ENCODE measurements at places on chromosomes 6 and 20.
A peak's percentile ranks its signal among the peaks of the same experiment; 100 is the strongest.

DNA sequence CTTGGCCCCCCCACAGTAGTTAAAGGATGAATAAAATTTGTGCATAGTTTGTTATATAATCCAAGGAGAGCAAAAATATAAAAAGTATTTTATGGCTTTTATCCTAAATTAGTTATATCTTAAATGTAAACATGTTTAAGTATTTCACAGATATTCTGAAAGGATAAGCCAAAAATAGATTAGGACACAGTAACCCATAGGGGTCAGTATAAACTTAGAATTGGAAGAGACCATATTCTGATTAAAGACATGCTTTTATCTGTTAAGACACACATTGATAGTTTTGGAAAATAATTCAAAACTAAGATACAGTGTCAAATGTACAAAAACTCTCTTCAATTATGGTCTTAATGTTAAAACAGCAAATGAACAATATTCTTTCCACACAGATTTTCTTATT is 4.5 kb upstream of the SERINC1 start:
- peak; percentile 40 for DNase-seq

GRCh38 chr20:41225091-41225490 is 87.7 kb downstream of the PLCG1 start:
- DNase-seq, result no peak

GRCh38 chr6:105495515-105495914 is 92.6 kb upstream of the PREP start:
- DNase-seq, result no peak

DNA sequence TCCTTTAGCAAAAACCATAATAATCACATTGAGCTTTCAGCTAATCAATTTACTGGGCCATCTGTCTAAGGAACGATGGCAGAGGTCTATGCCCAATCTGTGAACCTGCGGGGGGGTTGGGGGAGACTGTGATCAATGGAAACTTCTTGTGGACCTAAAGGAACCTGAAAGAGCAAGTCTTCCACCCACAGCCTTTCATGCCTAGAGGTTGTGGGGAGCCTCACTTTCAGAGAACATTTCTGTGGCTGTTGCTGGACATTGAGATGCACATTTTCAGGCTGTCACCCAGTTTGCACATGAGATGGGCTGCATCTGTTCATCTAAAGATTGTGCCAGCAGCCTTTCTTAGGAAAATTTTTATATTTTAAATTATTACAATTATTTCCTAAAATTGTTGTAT is 310.0 kb upstream of the SPTLC3 start:
- no peak for DNase-seq

DNA sequence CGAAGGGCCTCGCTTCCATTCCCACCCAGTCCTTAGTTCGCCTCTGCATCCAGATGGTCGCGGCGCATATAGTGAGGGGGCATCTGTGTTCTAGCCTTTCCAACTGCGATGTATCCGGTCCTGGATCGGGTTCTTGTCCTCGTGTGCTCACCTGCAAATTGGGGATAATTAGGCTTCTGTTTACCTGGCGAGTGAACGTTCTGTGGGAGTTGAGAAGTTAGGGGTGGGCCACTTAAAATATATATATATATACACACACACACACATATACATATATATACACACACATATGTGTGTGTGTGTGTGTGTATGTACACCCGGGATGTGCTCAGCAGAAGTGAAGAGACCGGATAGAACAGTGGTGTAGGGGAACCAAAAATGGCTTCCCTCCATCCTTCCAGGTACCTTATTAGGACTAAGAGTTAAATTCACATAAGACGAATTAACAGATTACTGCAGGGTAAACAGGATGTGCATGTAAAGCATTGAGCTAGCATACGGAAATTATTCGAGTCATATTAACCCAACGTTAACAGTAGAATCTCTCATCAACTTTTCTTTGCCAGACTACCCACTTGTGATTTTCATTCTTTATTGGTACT is 537 bp downstream of the CSTF1 start:
- DNase-seq, result no peak

GRCh38 chr6:4675121-4675520 is 101.1 kb upstream of the CDYL start:
- no peak for DNase-seq

GRCh38 chr20:47949230-47949629 is 163.9 kb upstream of the SULF2 start:
- DNase-seq, result no peak

GRCh38 chr6:170132561-170132991 is 158.3 kb downstream of the DLL1 start:
- no peak for DNase-seq

- peak; percentile 96 for DNase-seq
These were observed 92.6 kb upstream of the CLDN20 start for GRCh38 chr6:155171109-155171746.

- DNase-seq, result peak; percentile 54
These were observed 18.5 kb downstream of the FRMD1 start for GRCh38 chr6:168060521-168060931.

DNA sequence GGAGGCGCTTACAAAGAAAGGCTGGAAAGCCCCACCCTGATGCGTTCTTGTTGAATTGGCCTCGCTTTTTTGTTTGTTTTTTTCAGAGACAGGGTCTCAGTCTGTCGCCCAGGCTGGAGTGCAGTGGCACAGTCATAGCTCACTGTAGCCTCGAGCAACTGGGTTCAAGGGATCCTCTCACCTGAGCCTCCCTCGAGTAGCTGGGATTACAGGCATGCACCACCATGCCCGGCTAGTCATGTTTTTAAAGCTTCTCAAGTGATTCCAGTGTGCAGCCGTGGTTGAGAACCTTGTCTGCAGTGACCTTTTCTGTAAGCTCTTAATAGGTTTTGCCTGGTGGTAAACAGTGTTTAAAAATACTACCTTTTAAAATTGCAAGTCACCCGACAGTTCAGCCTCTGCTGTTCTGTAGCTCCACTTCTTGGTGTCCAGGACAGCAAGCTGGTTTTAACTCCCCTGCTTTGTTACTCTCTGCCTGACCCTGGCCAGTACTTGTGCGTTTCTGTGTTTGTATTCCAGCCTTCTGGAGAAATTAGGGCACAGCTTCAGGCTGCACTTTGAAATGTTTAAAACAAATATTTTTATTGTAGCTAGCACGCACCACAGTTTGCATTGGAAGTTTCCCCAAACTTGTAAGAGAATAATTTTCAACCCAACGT is 54.4 kb downstream of the KDM1B start:
- no peak for DNase-seq

GRCh38 chr6:88629838-88630494 is 333.5 kb downstream of the RNGTT start:
- no peak for DNase-seq

DNA sequence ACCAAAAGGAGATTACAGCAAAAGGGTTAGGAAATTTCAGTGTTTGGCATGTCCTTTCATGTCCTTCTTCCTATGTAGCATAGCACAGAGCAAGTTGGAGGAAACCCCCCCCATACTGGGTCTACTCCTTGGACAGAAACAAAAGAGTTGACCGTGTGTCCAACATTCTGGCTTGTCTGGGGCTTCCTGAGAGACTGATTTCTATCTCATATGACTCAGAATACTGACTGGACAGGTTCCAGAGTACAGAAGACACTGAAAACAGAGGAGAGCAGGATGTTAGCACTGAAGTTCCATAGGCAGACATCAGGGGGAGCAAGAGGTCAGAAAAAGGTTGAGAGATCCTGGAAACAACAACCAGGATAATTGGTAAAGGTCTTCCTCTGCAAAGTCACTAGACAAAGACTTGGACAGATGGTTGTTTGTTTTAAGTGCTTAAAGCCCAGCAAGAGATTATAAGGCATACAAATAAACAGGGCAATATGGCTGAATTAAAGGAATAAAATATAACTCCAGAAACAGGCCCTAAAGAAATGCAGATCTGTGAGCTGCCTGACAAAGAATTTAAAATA is 48.4 kb downstream of the USP49 start:
- DNase-seq, result peak; percentile 95

DNA sequence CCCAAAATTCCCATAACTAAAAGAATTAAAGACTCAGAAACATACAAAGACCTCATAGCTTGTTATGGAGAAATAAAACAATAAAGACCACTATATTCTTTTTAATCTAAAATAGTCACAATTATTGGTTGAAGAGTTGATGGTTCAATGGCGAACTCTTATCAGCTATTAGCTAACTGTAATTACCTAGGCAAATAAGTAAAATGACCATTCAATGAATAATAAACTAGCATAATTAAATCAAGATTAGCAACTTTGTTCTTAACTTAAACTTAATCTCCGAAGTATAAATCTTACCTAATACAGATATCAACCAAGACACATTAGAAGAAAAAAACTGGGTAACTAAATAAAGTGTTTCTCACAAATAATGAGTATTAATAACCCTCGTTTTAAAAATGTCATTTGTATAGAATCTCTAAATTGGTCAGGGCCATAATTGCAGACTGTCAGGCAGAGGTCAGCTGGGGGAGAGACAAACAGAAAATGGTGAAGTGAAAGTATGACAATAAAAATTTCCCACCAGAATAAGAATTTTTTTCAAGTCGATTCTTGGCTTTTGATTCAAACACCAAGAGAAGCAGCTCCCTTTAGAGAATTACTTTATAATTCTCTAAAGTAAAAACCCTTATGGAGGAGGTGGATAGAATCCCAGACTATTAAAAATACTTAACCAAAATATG is 1.7 kb downstream of the FKBP5 start:
- no peak for DNase-seq

- DNase-seq, result no peak
These were observed 43.9 kb upstream of the FABP7 start for GRCh38 chr6:122735582-122735981.

DNA sequence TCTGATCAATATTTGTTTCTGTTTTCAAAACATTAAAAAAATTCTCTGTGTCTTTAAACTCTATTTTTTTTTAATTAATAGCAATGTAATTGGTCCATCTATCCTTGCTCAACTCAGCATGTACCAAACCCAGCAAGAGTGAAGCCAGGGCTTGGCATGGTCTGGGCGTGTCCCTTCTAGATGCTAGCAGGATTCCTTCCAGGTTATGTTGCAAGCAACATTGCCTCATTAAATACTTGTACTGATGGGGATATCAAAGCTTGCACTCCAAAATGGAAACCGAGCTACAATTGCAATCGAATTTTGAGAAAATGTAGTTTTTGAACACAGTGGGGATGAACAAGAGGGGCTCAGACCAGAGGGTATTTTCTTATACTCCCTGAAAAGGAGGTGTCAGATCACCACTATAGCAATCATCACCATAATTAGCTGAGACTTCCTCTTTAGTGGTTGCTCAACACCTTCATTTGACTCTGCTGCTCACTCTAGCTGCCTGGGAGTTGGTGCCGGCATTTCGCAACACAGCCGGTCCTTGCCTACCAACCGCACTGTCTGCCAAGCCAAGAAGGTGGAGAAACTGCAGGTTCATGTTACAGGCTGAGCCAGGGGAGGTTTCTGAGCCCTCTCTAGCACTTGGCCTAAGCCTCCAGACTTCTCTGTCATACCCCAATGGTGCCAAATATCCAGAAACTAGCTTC is 67.8 kb upstream of the RALGAPA2 start:
- peak; percentile 25 for DNase-seq

DNA sequence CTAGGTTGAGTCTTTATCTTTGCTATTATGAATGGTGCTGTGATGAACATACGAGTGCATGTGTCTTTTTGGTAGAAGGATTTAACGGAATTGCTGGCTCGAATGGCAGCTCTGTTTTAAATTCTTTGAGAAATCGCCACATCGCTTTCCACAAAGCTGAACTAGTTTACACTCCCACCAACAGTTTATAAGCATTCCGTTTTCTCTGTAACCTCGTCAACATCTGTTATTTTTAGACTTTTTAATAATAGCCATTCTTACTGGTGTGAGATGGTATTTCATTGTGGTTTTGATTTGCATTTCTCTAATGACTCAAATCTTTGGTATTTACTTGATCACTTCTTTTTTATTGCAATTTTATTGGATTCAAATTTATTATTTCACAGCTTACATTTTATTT is 117.4 kb upstream of the HDGFL1 start:
- peak; percentile 17 for DNase-seq

DNA sequence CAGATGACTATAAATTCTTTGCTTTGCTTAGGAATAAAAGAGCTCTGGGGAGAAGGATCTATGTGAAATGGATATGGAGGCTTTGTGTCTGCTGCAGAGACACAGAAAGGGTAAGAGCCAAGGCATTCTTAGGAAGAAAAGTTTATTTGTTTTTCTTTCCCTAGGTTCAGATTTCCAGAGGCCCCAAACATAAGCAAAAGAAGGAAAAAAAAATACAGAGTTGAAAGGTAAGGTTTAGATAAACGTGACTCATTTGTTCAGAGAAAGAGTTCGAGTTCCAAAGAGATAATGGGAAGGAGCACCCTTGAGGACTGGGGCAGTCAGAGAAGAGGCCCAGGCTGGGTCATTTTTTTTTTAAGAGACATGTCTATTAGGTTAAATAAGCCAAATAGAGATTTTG is 27.4 kb upstream of the BMP5 start:
- peak; percentile 5 for DNase-seq

DNA sequence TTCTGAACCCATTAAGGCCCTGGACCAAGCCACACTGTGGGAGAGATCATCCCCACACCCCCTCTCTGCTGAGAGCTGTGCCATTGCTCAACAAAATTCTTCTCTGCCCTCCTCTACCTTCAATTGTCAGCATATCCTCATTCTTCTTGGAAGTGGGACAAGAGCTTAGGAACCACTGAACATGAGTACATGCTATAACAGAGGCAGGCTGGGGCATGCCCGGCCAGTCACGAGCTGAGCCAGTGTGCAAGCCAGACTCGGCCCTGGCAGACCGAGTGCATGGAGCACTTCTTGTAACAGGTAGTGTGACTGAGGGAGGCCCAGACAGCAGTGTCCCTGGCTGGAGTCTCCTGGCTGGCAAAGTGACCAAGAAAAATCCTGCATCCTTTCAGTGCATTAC is 149.2 kb downstream of the MOXD1 start:
- DNase-seq, result no peak

DNA sequence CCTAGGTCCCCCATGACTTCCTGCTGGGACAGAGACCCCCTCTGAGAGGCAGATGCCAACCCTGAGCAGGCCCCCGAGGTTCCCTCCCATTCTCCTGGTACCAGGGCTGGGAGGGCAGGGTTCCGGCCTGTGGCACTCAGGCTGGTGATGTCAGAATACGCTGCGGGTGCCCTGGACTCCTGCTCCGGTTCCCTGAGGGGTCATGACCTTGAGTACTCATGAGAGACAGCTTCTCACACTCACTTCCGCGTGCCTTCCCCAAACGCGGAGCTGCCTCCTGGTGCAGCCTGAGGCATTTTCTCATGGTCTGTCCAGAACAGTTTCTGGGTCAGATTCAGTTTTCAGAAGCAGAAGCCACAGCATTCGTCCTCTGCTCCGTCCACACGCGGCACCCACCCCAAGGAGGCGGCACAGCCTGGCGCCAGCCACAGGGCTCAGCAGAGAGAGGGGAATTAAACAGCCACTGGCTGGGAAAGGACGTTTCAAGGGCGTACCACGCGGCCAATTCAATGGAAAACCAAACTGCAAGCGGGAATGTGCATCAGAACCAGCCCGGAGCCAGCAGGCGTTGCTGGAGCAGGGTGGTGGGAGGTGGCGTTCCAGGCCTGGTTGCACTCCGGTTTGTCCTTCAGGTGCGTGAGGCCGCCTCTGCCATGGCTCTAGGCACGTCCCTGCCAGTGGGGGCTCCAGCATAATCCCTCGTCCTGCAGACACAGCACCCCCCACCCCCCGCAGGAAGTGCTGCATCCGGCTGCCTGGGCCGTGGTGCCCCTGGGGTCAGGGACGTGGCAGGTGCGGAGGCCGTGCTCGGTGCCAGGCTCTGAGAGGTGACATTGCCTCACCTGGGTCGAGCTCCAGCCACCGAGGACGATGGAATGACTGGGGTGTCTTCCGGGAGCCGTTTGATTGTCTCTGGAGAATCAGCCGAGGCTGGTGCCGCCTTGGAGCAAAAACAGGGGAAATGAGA is 58.3 kb upstream of the BHLHE23 start:
- no peak for DNase-seq

GRCh38 chr6:126605089-126605488 is 265.2 kb downstream of the CENPW start:
- DNase-seq, result no peak

GRCh38 chr6:110880651-110881050 is 6.1 kb downstream of the AMD1 start:
- DNase-seq, result no peak
